ACHN (cell line): ENCODE measurements at places on chromosomes 12 and 14.

- no peak for DNase-seq
These were observed 275.0 kb upstream of the KITLG start for GRCh38 chr12:88855301-88855700.

GRCh38 chr12:106919910-106920544 lies 35.7 kb upstream of the TMEM263 start:
- DNase-seq: peak; percentile 68

DNA sequence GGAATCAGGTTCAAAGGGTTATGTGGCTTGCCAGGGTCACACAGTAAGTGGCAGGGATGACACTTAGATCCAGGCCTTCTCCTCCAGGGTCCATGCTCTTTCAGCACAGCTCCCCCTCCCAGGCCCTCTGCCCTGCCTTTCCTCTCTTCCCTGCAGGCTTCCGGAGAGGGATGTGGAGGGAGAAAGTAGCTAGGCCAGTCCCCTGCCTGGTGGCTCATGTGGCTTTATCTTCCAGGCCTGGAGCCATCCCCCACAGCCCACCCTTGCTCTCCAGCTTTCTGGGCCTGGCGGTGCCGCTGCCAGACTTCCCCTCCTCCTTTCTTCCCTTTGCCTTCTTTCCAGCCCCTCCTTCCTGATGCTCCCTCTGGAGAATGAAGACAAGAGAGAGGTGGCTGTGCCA lies 1.7 kb downstream of the PSMB11 start:
- no peak for DNase-seq

DNA sequence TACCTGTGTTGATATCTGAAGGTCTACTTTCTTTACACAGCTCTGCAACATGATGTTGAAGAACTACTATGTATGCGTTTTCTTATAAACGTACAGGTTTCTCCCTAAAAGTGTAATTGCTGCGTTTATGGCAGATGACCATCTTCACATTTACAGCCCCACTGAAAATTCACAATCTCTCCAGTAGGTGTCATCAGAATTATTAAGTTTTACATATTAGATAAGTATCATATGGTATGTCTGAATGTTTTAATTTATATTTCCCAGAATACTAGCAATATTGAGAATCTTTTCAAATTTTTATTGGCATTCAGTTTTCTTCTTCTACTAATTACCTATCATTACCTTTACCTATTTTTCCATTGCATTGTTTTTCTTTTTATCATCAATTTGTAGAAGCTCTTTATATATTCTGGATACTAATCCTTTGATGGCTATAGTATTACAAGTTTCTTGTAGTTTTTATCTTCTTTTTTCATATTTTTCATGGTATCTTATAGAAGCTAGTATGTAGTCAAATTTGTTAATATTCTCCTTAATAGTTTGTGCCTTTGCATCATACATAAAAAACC lies 123.5 kb downstream of the CAPZA3 start:
- DNase-seq: peak; percentile 73

DNA sequence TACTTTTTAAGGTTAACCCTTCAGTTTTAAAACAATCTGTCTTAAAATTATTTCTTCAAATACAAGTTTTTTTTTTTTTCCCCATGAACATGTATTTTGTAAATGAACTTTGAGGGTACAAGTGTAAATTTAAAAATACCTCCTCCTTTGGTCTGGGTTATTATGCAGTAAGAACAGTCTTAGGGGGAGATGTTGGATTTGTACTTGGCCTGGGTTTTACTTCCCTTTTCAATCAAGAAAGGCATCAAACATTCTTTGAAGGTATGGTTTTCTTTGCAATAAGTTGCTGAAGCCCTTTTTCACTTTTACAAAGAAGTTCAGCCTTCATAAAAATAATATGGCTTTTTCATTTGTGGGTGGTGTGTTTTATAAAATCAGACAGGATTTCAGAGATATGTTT lies 20.5 kb downstream of the WBP11 start:
- no peak for DNase-seq

DNA sequence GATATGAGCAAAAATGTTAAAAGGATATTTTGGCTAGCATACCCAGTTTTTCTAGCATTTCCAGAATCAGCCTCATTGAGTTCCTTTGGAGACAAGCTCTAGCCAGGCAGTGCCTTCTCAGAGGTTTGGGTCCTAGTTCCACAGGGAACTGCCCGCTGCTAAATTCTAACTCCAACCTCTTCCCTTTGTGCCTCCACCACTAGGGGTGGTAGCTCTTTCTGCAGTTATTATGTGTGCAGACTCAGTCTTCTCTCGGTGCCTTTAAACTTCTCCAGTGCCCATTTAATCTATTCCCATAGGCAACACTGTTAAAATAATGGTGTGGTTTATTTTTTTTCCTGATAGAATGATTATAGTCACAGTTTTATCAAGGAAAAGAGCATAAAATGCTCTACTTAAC lies 21.5 kb upstream of the SLC25A3 start:
- DNase-seq: peak; percentile 38

- no peak for DNase-seq
These were observed 98.1 kb upstream of the GRIP1 start for GRCh38 chr12:66776974-66777373.

GRCh38 chr12:24562771-24563431 lies 386.0 kb downstream of the BCAT1 start:
- no peak for DNase-seq

DNA sequence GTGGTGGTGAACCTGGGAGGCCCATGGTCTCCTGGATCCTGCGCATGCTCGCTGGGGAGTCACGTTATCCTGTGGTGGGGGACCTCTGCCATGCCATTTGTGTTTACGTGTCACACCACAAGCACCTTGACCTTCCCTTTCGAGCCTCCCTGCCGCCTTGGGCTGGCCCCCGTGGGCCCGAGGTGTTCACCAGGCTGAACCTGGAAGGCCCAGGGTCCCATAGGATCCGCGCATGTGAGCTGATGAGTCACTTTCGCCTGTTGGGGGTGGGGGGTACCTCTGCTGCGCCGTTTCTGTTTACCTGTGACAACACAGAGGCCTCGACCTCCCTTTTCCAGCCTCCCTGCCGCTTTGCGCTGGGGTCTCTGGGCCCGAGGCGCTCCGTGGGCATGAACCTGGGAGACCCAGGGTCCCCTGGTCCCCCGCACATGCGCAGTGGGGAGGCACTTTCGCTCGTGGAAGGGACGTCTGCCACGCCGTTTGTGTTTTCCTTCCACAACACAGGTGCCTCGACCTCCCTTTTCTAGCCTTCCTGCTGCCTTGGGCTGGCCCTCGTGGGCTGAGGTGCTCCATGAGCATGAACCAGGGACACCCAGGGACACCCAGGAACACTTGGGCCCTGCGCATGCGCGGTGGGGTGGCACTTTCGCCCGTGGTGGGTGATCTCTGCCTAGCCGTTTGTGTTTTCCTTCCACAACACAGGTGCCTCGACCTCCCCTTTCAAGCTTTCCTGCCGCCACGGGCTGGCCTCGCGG lies 334.1 kb downstream of the ALG10 start:
- no peak for DNase-seq

GRCh38 chr14:93046705-93047050 lies 69.0 kb downstream of the ITPK1 start:
- DNase-seq: no peak

DNA sequence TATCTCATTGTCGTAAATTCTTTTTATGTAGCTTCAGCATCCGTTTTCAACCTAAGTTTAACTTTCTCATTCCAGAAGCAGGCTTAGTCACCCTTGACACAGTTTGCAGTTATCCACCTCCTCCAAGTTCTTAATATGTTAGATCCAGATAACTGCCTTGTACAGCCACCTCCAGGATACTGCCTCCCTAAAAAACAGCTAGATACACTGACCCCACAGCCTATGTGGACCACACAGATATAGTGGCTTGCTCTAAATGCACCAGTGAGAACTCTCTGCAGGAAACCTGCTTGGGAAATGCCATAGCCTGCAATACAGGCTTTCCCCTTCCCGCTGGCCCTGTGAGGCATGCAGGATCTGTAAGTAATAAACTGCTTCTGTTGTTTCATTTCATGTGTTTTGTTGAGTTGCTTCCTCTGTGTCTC lies 11.1 kb upstream of the RTL1 start:
- DNase-seq: no peak

DNA sequence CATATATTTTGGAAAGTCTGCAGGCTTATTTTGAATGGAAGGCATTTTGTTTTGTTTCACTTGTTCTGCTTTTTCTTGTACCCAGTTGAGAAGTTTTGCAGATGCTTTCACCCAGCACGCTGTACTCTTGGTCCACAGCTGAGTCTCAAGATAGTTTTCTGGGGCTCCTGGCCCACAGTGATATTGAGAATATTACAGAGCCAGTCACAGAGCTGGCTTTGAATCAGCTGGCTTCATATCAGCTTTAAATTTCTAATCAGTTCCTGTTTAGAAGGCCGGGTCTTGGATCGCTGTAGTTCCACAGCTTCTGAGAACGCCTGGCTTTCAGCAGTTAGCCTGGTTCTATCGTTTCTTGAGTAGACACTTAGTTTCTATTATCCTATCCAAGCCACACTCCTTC lies 32.5 kb upstream of the PARP11 start:
- DNase-seq: no peak

DNA sequence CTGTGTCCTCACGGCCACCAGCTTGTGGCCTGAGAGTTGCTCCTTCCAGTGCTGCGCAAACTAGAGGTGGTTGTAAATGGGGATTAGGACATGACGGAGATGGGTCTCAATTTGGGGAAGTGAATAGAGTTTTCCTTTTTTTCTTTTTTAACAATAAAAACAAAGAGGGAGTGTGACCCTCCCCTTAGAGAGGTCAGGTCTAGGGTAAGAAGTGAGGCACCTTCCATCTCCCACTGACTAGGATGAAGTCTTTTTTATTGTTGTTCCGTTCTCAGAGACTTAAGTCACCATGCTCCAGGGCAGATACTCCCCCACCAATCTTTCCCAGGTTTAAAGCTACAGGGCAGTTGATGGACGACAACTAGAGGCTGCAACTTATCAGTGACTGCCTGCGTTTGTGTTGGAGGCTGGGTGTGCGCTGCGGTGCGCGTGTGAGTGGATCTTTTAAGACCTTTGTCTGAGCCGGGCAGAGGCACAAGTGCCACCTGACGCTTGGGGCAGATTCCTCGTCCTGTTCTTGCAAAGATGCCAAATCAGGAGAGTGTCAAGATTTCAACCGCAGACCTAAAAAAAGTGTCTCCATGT lies 2.1 kb upstream of the GSC start:
- no peak for DNase-seq

- DNase-seq: peak; percentile 49
These were observed 17.6 kb downstream of the NINJ2 start for GRCh38 chr12:645563-646071.

GRCh38 chr14:99387880-99388279 lies 92.8 kb downstream of the SETD3 start:
- no peak for DNase-seq

DNA sequence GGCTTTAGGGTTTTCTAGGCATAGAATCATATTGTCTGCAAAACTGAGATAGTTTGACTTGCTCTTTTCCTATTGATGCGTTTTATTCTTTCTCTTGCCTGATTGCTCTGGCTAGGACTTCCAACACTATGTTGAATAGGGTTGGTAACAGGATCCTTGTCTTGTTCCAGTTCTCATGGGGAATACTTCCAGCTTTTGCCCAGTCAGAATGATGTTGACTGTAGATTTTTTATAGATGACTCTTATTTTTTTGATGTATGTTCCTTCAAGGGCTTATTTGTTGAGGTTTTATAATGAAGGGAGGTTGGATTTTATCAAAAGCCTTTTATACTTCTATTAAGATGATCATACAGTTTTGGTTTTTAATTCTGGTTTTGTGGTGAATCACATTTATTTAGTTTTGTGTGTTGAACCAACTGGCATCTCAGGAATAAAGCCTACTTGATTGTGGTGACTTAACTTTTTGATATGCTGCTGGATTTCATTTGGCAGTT lies 478.2 kb downstream of the TMEM117 start:
- no peak for DNase-seq

DNA sequence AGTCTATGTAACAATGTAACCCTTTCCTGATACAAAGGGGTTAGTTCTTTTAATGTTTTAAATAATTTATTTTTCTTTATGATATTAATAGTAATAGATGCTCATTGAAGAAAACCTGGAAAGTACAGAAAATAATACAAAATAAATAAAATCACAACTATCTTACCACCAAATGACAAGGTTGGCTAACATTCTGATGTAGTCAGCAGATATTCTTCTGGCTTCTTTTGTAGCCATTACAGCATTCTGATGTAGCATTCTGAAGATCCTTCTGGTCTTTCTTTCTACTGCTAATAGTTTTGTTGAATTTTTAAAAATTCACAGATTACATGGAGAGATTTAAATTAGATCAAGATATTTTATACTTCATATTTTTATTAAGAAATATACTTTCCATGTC lies 301.6 kb downstream of the AKAP6 start:
- DNase-seq: no peak

DNA sequence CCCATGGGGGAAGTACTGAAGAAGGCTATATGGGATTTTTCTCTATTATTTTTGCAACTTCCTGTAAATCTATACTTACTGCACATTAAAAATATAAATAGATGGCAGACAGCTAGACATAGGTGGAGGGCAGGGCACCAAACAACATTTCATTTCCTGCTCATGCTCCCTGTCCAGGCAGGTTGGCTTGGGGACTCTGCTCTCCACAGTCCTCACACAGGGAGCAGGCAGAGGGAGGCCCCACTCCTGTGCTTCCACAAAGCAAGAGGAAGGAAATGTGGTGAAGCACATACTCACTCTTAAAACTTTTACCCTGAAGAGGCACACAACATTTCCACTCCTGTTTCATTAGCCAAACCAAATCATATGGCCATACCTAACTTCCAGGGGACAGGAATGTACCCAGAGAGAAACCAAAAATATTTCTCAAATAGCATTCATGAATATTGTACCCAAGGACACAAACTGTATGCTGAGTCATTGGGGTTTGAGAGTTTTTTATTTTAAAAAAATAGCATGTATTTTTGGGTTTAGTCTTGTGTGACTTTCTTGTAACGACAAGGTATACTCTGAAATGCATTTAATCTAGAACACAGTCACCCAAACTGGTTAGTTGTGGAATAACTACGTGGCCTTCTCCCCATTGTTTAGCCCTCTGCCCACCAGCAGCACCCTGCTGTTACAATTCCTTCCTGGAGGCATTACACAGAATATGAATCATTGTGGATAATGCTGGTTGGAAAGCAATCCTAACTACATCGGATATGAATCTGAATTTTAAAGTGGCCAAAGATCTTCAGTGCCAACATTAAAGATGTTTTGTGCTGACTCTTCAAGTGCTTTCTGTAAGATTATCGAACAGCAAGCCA lies 40.9 kb downstream of the RTN1 start:
- DNase-seq: no peak

- no peak for DNase-seq
These were observed 1.6 kb upstream of the WIF1 start for GRCh38 chr12:65122703-65123102.

GRCh38 chr12:114678028-114678427 lies 5.9 kb downstream of the TBX3 start:
- DNase-seq: no peak

DNA sequence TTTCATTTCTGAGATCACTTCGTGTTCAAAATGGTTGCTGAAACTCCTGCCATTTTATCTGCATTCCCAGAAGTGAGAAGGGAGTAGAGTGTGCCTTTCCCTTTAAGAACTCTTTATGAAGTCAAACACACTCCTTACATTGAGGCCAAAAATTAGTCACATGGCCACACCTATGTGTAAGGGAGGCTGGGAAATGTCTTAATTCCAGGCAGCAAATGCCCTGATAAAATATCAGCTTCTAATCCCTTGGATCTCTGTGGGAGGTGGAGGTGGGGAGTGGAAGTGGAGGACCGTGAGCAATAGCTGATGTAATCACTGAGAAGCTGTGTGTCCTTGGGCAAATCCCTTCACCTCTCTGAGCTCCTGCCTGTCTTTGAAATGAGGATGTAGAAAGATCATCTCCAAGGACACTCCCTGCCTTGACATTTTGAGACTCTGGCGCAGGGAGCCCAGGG lies 22.7 kb upstream of the ANKRD9 start:
- DNase-seq: no peak

GRCh38 chr14:94342334-94342934 lies 19.3 kb upstream of the SERPINA6 start:
- peak; percentile 94 for DNase-seq
